ENCODE measurements at places on chromosomes 1 and 21.
A peak's percentile ranks its signal among the peaks of the same experiment; 100 is the strongest.

DNA sequence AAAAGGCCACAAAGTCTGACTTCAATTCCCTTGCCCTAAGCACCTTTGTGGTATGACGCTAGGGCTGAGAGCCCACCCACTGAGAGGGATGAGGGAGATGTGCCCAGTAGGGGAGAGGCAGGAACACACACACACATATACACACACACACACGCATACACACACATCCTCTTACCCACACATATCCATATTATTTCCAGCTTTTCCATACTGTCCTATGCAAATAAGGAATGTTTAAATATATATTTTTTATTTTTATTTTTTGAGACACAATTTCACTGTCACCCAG lies 3.0 kb downstream of the RAB25 start:
- no peak for DNase-seq

- DNase-seq, result no peak
Measured at GRCh38 chr1:101203820-101204540, 32.8 kb upstream of the S1PR1 start.

- DNase-seq, result no peak
Measured at GRCh38 chr1:14822493-14822892, 224.0 kb downstream of the KAZN start.

DNA sequence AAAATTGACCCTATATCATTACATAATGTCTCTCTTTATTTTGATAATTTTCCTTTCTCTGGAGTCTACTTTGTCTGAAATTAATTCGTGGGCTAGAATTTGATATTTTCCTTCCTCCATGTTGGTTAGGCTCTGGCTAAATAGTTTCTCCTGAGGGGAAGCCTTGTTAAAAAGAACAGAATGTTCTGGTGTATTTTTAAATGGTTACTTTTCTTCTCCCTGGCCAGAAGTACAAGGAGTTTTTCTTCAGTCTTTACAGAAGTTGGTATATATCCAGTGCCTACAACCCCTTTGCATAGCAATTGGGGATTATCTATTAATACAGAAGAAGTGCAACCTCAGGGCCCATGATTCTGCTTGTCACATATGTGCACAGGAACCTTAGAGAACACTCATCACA lies 185.6 kb upstream of the RAB4A start:
- no peak for DNase-seq

DNA sequence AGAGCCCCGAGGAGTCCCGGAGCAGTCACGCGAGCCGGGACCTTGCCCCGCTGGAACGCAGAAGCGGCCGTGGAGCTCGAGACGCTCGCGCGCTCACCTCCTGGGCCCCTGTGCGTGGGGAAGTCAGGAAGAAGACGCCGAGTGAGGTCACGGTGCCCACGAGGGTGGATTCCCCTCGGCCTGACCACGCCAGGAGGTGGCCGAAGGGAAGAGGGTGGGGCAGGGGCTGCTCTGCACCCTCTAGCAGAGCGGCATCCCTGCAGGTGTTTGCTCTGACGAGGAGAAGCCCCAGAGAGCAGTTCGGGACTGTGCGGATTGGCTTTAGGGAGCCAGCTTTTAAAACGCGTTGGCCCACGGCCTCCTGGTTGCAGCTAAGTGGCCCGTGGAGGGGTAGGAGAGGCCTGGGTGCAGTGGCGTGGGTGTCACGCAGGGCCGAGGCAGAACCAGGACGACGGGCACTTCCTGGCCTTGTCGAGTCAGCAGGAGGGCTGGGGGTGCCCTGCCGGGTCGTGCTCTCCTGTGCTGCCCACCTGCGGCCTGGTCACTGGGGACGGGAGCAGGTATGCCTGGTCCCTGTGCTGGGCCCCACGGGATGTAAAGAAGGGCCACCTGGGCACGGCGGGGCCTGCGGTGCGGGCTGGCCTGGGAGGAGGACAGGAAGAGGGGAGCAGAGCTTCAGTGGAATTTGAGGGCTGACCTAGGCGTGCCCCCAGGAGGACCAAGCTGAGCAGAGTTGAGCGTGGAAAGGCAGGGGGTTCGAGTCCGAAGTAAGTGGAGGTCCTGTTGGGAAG lies 1.0 kb downstream of the PDXK start:
- DNase-seq, result peak; percentile 71

GRCh38 chr1:231465051-231465450 lies 43.0 kb upstream of the EGLN1 start:
- DNase-seq, result no peak

DNA sequence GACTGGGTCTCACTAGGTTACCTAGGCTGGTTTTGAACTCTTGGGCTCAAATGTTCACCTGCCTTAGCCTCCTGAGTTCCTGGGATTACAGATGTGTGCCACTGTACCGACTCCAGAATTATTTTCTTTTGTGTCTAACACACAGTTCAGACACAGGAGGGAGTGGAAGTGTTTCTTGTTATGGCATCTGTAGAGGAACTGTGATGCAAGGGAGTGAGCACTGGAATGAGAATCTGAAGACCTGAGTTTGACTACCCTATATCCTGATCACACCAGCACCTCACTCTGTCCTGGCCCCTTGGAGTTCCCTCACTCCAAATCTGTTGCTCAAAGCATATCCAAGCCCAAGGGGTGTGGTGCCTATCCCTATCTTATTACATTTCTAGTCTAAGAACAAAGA lies 15.2 kb downstream of the OPTC start:
- no peak for DNase-seq

GRCh38 chr1:53572815-53573173 lies 113.6 kb downstream of the DMRTB1 start:
- DNase-seq, result no peak

- no peak for DNase-seq
Measured at GRCh38 chr1:107169615-107170014, 28.8 kb downstream of the NTNG1 start.

GRCh38 chr1:170623171-170623570 lies 40.8 kb upstream of the PRRX1 start:
- no peak for DNase-seq

DNA sequence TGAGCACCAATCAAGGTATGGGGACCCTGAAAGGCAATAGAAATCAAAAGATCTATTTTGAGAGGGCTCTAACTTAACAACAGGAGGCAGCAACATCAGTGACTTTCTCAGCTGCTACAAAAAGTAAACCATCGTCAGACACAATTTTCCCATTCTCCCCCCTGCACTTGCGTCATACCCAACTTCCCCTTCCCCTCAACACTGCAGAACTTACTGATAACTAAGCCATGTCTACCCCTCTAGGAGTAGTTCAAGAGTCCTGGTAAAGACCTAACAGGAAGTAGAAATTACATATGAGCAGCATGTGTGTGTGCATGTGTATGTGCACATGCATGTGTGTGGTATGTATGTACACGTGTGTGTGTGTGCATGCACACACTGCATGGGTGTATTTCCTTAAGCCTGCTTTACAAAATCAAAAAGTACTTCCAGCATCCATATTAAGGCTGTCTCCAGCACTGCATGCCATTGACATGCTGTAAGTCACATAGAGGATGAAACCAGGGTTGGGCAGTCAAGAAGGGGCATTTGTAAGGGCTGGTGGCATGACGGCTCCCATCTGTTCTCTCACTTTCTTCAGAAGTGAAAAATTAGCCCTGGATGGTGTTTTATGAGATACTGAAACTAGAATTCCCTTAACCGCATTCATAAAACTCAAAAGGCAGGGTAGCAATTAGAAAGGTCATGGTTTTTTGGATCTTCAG lies 460.1 kb upstream of the RUNX1 start:
- DNase-seq, result no peak

Measured in mucosa of descending colon (tissue), 3 donors.